ENCODE measurements at places on chromosomes 4 and X.
A peak's percentile ranks its signal among the peaks of the same experiment; 100 is the strongest.

DNA sequence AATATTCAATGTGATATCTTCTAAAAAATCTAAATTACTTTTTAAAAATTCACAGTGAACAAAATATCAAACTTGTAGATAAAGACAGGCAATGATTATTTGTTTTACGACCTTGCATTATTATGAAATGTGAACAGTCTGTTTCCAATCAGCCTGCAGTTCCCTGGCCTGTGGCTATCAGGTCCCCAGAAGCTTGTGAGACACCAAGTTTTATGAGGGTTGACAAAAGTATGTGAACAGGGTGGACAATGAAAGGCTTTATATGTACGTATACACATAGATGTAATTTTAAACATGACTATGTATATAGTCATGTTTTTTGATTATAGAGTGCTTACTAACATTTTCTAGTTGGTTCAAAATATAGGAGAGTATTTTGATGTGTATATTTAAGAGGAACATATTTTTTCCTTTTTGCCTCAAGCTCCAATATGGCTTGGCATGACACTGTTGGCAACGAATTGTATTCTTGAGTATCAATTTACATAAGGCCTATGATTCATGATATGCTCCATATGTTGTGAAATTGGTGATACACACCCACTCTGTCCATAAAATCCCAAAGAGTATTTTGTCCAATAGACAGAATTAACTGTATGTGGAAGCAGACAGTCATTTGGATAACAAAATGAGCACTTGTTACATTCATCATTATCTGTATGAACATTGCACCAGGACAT is 55.7 kb downstream of the BTC start:
- no peak for DNase-seq

DNA sequence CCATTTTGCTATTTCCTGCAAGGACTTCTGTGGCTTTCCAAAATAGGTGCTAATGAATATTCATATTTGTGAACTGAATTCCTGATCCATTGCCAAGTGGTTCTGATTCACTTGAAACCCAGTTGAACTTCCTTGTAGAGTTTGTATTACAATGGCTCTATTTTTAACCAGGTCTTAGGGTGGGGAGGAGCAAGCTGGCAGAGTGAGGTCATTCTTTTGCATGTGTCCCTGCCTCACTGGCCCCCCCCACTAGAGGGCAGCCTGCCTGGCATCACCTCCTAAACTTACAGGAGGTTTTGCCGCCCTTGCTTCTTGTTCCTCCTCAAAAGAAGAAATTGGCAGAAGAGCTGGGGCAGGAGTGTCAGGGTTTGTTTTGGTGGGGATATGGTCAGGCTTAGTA is 10.5 kb downstream of the PTTG2 start:
- peak; percentile 78 for DNase-seq

- DNase-seq = no peak
These were observed 284.4 kb upstream of the FGF16 start for GRCh38 chrX:77162777-77163176.

DNA sequence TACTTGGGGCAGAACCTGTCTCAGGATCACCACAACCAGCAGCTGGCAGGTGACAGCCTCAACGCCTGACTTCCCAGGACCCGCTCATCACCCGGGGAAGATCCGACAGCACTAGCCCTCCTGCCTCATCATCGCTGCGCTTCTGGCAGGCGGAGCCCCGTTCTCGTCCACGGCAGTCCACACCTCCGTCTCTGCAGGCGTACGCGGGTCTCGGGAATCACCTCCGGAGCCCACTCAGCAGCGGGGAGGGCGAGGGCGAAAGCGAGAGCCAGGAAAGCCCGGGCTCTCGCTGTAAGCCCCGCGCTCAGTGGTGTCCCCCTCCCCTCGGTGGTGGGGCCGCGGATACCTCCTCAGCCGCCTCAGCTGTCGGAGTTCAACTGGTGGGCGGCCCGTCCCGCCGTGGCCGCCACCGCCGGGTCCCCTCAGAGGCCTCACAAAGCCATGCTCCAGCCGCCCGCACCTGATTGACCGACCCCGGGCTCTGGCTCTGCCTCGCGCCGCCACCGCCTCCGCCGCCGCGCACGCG is 518 bp upstream of the CNKSR2 start:
- no peak for DNase-seq

DNA sequence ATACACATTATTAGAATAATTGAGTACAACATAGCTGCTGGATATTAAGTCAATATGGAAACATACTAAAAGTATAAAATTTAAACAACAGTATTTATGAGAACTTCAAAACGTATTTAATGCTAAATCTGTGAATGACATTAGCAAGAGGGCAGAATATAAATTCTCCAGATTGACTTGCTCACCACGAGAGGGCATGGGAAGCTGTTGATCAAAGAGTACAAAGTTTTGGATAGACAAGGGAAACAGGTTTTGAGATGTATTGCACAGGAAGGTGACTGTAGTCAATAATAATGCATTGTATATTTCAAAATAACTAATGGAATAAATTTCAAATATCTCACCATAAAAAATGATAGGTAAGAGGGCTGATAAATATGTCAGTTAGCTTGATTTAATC is 768.2 kb downstream of the CENPC start:
- DNase-seq = no peak

DNA sequence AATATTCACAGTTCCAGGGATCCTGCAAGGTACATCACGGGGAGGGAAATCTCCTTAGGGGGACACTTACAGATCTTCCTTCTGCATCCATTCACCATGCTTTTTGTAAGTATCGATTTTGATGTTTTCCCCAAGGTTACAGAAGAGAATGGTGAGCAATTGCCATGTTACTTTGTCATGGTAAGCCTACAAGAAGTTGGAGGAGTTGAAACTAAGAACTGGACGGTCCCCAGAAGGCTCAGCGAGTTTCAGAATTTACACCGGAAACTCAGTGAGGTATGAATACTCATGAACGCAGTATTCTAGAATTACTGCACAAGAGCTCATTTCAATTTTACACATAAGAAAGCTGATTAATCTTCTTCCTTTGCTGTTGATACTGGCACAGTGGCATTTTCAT is 53.9 kb downstream of the LRP2BP start:
- DNase-seq = no peak

DNA sequence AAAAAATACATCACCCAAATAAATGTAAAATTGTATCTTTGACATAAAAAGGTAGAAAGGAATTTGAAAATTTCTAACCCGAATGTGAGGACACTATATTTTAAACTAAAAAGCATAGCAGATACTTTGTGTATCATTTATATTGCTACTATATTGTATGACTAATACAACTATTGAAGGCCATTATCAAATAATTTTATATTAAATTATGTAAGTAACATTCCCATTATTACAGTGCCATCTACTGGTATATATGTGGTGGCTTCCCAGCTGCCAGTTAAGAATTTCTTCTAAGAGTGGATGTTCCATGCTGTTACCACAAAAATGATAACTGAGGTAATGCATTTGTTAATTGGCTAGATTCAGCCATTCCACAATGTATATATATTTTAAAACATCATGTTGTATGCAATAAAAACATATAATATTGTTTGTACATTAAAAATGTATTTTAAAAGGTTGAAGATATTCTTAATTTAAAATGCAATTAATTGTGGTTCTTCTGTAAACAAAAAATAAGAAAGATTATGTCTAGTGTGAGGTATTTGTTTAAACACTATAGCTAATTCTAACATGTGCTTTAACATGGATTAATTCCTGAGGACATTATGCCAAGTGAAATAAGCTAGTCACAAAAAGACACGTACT is 65.3 kb downstream of the EGF start:
- DNase-seq = peak; percentile 55

- no peak for DNase-seq
These were observed 504 bp upstream of the RBM3 start for GRCh38 chrX:48573690-48574269.

GRCh38 chr4:177155454-177155853 is 154.2 kb upstream of the NEIL3 start:
- no peak for DNase-seq

DNA sequence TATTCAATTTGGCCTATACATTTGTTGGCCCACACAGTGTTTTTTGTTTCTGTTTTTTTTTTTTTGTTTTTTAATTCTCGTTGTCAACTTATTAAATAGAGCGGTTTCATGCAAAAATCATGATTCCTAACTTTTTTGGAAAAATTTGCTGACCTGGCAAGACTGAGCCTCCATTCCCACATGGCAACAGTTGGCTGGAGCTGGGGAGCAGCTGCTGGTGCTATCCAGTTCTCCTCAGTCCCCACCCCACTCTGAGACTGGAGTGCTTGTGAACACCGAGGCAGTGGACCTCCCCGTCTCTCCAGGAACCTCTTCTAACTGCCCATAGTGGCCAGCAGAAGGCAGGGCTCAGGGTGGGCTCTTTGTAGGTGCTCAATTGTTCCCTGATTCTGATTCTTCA is 95.7 kb upstream of the OTUD4 start:
- DNase-seq = no peak

GRCh38 chr4:16674082-16674481 is 224.4 kb downstream of the LDB2 start:
- DNase-seq = no peak

GRCh38 chr4:176054942-176055341 is 10.7 kb upstream of the WDR17 start:
- peak; percentile 44 for DNase-seq

DNA sequence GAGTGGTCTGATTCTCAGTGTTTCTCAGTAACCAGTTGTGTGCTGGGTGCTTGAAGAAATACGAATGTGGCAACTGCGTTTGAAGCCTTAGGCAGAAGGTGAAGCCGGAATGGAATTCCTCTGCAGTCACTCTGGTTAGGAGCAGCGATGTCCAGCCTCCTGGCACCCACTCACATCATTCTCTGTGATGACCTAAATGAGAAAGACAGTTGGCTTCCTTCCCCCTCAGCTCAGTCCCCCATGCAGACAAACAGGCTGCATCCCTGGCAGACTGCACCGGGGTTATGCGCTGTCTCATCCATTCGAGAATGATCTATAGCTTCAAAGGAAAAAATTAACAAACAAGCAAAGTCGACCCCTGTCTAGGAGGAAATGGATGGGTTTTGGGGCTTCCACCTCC is 170.1 kb upstream of the SCML1 start:
- DNase-seq = no peak

- peak; percentile 43 for DNase-seq
These were observed 14.1 kb upstream of the PAPSS1 start for GRCh38 chr4:107734120-107734519.

DNA sequence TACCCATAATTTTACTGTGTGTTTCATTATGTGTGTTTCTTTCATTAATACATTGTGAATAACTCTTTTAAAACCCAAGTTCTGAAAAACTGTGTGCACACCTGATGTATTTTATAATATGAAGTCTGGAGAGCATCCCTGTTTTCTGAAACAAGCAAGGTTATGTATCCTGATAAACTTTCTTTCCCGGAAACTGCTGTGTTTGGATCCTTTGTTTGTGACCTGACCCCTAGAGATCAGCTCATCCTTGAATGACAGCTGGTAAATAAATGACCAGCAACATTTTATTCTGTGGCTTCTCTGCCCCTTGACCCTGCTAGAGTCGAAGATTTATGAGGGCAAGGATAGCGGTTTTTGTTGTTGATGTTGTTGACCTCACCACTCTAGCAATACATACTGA is 535.6 kb upstream of the ZFP42 start:
- DNase-seq = no peak

DNA sequence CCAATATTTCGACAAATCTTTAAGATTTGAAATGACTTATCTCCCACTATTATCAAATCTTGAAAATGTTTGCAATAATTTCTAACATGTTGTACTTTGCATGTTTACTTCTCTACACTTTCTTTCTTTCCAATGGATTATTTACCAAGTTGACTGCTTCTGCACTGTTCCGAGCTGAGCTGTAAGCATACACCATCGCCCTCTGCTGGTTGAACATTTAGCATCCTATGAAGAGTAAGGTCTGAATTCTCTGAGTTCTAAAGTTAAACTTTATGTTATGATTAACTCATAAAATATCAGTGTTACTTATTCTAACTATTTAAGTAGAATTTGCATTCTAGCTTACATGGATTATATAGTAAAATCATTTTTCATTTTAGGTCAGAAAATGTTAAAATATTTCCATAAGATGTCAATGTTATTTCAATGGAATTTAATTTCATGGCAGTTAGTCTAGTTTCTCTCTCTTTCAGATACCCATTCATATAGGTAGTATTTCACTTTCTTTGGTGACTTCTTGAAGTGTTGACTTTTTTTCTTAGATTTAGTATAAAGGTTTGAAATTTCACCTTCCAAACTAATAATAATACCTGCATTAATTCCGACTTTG is 137.4 kb downstream of the DKK2 start:
- peak; percentile 67 for DNase-seq

DNA sequence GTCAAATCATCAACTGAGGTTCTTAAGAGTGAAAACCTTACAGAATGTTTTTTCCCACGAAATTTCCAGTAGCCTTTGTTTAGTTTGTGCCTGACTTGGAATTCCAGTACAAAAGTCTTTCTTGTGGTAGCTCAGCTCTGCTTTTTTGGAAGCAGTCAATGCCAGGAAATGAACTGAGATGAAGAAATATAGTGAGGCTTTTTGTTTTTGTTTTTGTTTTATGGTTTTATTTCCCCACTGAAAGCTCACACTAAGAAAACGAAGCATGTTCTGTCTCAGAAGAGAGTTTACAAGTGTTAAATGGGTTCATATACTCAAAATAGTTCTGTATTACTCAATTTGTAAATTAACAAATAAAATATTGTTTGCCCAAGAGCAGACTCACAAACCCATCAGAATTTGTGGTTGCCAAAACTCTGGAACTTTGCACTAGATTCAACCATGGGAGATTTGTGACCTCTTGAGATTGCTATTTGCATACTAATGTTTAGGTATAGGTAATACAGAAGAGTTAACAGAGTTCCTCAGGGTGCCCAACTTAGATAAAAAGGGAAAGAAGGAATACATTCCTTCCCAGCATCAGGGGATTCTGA is 1060.8 kb downstream of the FAT4 start:
- no peak for DNase-seq

DNA sequence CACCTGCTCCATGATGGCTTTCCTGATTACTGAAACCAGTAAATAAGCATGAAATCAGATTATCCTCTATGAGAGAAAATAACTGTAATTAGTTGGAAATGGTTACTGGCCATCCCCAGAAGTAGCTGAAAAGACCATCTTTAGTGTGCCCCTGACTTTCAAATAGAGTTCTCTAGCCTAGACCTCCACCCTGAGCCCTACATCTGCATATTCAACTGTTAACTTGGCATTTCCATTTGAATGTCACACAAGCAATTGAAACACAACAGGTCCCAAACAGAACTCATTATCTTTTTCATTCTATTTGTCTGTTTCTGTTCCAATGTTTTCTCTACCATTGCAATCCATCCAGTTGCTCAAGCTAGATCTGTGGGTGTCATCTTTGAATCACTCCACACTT is 952.3 kb downstream of the RPA4 start:
- DNase-seq = no peak

GRCh38 chr4:99079625-99080295 is 8.8 kb downstream of the ADH5 start:
- DNase-seq = no peak

DNA sequence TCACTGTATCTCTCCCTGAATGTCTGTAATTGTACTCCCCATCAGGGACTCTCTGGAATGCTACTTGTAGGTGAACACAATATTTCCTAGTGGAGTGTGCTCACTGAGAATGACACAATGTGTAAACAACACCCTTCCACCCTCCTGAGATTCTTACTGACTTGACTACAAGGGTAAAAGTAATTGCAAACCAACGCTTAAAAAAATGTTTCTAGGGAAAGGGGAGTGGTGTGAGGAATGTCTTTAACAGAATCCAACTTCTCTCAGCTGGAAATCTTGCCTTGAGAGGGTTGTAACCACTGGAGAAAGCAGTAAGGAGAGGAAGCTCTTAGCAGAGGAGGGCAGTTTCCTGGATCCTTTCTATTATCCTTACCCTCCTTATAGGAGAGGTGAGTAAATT is 5.1 kb upstream of the RAPGEF2 start:
- DNase-seq = no peak
